Activated CD4-positive, alpha-beta T cell treated with anti-CD3 and anti-CD28 coated beads, Interleukin-2, amount 50 U/mL, for 24 hours (primary cell): ENCODE measurements at places on chromosomes 3 and 15.

DNA sequence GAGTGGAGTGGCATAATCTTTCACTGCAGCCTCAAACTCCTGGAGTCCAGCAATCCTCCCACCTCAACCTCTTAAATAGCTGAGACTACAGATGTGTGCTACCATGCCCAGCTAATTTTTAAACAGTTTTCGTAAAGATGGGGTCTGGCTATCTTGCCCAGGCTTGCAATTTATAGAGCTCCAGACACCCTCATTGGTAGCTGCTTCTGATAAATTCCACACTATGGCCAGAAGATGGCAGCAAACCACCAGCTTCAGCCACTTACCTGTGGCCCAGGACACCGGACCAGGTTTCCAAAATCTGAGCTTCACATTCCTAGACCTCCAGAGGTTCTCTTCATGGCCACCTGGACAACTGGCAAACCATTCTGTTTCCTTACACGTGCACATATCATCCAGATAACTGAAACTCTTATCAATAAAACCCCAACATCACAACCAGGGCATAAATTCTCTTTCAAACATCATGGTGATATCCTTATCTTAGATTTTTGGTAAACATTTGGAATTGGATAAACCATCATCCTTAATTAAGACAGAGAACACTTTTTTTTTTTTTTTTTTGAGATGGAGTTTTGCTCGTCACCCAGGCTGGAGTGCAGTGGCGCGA lies 28.9 kb downstream of the FBXW12 start:
- DNase-seq, result peak; percentile 58

DNA sequence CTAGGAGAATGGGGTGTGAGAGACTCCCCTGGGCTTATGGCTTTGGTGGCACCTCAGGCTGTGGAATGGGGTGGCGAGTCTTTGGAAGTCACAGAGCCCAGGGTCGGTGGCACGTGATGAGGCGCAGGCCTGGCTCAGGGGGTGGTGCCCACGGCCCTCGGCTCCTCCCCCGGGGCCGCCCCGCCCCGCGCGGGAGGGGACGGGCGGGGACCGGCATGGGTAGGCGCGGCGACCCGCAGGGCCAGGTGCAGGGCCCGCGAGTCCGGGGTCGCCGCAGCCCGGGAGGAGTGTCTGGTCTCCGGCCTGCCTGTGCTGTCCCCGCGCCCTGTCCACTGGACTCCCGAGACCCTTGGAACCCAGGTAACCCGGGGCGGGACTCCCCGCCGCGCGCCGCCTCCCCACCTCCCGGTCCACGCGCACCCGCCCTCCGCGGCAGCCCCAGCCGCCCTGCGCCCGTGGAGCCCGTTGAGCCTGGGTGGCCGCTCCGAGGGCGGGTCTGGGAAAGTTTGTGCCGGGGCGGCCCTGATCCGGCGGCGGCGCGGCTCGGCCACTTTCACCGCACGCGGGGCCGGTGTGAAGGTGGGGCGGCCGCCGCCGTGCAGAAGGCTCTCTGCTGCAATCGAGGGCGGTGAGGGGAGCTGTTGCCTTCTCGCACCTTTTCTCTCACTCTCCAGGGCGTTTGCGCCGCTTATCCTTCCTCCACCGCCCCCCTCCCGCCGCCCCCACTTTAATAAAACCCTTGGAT lies at the start of gene PAQR5:
PAQR5 (plus strand) TSS at position 216 of the 745 bp plus-strand sequence. CDS start 61,169 bp downstream, outside the sequence.
- DNase-seq, result no peak

DNA sequence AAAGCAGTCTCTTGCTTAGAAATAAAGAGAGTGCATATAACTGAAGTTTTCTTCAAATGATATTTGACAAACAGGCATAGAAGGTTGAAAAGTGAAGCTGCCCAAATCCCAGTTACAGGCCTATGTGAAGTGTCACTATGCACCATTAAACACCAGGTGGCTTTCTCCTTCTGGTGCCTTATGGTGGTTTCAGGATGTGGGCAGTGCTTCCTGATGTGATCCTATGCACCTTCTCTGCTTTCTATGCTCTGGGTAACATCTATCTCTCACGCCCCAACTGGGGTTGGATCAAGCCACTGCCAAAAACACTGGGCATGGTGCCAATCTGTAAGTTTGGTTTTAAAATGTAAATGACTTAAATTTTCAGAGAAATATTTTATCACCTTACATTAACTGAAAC lies 744.7 kb downstream of the TUSC7 start:
- DNase-seq, result no peak

DNA sequence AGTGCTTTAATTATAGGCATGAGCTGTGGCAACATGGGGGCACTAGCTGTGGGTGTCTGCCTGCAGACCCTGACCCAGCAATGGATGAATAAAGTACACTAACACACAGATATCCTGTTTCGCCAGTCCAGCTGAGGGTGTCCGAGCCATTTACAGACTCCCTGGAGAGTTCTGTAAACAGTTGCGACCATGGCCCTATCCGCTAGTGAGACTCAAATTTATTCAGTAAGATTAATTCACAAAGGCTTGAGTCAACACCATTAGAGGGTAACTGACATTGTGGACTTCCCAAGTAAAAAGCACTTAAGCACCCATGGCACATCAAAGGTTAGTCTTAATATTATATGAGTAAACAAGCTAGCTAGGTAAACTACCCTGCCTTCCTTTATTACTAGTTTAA lies 161.6 kb downstream of the TBL1XR1 start:
- no peak for DNase-seq

GRCh38 chr15:99282586-99282985 lies 31.3 kb downstream of the LRRC28 start:
- DNase-seq, result no peak

GRCh38 chr15:95565016-95565600 lies 765.4 kb upstream of the NR2F2 start:
- no peak for DNase-seq

GRCh38 chr3:177050501-177051237 lies 146.6 kb downstream of the TBL1XR1 start:
- DNase-seq, result no peak

GRCh38 chr3:97515076-97515475 lies 249.5 kb upstream of the ARL6 start:
- no peak for DNase-seq

GRCh38 chr3:186746008-186746407 lies 28.8 kb downstream of the KNG1 start:
- DNase-seq, result no peak

DNA sequence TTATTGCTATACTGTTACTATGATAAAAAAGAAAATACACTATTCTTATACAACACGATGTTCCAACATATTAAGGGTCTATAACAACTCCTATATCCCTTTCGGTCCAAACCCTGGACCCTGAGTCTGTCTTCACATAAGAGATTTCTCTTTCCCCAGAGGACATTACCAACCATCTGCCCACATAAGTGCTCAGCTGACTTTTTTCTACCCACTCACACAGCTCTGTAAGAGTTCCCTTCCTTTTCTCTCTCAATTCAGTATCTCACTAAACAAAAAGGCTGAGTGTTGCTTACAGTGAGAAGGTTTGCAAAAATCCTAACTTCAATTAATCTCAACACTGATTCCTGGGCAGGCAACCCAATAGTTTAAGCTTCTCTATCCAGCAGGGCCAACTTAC lies 30.5 kb downstream of the ITGB5 start:
- DNase-seq, result no peak

DNA sequence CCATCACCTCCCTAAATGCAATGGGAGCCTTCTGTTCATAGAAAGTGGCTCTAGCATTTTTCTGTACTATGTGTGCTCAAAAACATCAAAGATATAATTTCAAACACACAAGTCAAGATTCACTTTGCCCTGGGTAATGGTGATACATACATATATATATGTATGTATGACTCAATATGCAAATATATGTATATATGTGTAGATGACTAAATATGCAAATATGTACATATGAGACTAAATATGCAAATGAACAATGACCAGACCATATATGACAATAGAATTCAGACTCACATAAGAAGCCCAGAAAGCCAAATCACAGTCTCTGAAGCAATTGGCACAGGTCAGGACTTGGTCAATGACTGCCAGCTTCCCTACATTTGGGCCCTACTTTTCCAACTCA lies 36.9 kb upstream of the SNRK start:
- no peak for DNase-seq

DNA sequence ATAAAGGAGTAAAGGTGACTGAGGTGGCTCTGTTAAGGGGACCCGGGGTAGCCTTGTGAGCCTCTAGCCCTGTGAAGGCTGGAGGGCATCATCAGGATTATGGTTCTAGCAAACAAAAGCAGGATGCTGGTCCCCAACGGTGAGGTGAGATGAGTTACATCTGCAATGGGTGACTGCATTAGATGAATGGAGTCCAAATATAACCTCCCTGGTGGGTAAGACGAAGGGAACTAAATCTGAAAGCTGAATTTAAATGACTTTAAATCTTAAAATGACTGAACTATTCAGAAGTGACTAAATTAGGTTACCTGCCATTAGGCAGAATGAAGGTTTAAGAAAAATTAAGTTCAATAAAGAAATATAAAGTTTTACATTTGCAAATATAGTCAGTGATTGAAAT lies 4.6 kb upstream of the HLTF start:
- DNase-seq, result no peak

GRCh38 chr15:34206011-34206410 lies 3.9 kb downstream of the KATNBL1 start:
- no peak for DNase-seq

GRCh38 chr3:47092090-47092489 lies 71.8 kb downstream of the SETD2 start:
- no peak for DNase-seq

DNA sequence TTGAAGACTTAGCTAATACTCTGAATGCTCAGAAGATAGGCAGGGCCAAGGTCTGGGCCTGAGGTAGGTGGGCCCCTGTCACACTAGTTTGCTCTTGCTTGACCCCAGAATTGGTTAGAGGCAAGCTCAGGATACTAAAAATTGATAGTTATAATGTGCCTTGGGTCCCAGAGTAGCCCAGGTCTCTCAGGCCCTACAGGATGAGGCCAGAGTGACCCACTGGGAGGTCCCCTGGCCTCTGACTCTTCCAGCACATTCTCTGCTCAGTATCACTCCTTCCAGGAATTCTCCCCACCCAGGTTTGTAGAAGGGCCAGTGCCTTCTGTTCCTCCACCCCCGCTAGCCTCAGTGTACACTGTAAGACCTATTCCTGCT lies 667 bp upstream of the KLHDC8B start:
- DNase-seq, result no peak

DNA sequence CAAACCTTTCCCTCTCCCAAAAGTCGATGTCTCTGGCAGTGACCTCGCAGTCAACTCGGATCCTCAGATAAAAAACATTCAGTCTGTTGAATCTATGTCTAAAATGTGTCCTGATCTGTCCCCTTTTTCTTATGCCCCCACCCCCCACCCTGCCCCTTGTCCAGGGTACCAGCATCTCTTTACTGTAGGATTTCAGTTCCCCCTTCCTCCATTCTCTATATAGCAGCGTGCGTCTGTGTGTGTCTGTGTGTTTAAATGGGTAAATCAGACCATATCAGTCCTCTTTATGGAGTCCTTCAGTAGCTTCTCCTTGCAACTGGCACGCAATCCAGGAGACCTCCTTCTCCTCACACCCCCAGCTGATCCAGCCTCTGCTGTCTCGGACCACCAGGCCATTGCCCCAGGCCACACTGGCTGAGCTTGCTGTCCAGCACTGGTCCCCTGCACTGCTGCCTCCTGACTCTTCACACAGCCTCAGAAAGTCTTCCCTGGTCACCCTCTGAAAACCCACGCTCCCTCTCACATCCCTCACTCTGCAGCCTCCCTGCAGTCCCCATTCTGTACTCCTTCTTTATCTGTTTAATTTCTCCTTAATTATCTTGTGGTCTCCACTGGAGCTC lies 1.5 kb downstream of the LRRK1 start:
- DNase-seq, result no peak

GRCh38 chr3:79986338-79986737 lies 218.5 kb upstream of the ROBO1 start:
- no peak for DNase-seq

DNA sequence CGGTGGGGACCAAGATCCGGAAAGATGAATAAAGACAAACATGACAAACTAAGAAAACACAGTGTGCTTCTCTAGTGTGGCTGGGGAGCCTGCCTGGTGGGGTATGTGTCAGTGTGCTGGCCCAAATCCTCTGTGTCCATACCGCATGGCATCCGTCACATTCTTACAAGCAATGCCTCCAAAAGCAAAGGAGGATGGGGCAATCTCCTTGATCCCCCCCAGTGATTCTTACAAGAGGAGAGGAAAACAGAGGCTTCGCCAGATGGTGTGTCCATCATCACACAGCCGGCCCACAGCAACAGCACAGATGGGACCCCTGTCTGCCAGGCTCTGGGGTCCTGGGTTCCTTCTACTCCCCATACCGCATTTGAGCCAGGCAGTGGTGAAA lies 558 bp upstream of the IL17RC start:
- DNase-seq, result no peak

DNA sequence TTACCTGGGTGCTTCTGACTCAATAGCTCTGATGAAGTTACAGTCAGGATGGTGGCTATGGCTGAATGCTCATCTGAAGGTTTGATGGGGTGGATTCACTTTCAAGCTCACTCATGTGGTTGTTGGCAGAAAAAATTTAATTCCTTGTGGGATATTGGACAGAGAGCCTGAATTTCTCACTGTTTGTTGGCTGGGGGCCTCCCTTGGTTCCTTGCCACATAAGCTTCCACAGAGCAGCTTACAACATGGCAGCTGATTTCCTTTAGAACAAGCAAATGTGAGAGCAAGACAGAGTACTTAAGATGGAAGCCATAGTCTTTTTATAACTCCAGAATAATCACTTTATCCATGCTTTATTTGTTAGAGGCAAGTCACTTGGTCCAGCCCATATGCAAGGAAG lies 150.6 kb downstream of the PPM1L start:
- no peak for DNase-seq

DNA sequence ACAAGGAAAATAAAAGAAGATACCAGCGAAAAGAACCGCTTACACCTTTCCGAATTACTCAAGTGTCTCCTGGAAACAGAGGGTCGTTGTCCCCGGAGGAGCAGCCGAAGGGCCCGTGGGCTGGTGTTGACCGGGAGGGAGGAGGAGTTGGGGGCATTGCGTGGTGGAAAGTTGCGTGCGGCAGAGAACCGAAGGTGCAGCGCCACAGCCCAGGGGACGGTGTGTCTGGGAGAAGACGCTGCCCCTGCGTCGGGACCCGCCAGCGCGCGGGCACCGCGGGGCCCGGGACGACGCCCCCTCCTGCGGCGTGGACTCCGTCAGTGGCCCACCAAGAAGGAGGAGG lies 325 bp downstream of the ALCAM start:
- DNase-seq, result no peak

- DNase-seq, result no peak
Observed at GRCh38 chr15:31403096-31403495, 76.5 kb downstream of the KLF13 start.

- no peak for DNase-seq
Observed at GRCh38 chr3:140441006-140441405, 236.9 kb upstream of the TRIM42 start.

GRCh38 chr3:143121241-143122088 lies 1.9 kb downstream of the CHST2 start:
- peak; percentile 54 for DNase-seq

GRCh38 chr15:39399600-39399999 lies 181.3 kb upstream of the THBS1 start:
- no peak for DNase-seq
